Germinal center (tissue), 1 donor: ENCODE measurements at places on chromosomes 12 and 14.

- no peak for DNase-seq
Measured at GRCh38 chr12:112167718-112168525, 42.6 kb downstream of the TRAFD1 start.

GRCh38 chr14:66234411-66234810, 251.8 kb upstream of the CCDC196 start:
- DNase-seq: no peak

GRCh38 chr12:64175254-64175945, 46.7 kb downstream of the KICS2 start:
- DNase-seq: no peak

DNA sequence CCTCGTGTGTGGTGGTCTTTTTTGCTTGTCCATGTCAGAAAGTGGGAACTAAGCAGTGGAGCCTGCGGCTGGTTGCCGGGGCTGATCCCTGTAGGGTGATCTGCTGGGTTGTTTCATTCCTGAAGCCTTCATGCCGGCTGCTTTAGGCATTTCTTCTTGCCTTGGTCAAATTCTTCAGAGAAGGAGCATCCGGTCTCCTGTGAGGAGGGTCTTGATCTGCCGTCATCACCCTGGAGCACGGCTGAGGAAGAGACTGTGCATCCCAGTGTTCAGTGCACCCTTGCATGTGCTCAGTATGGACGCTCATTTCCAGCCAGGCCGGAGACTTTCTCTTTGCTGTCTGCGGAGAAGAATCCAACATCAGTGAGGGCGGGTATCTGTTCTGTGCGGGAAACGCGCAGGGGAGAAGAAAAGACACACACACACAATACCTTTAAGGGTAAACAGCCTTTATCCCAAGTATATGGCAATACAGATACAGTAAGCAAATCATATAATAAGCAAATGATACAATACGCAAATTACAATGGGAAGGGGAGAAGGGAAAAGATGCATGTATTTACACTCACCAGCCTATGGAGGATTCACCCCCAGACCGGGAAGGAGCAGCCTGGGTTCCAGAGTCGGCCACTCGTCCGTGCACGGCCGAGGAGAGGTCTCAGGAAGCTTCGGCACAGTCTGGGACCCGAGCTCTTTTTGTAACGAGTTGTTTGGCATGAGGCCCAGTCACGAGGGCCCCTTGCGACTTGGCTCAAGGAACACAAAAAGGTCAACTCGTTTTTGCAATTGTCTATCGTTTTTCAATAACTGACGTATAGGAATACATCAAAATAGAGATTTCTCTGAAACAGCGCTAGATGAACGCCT, 1366.8 kb upstream of the TMEM132C start:
- no peak for DNase-seq

- DNase-seq: no peak
Measured at GRCh38 chr14:51963286-51963685, 26.1 kb upstream of the RTRAF start.

- no peak for DNase-seq
Measured at GRCh38 chr12:9027161-9028059, 38.1 kb downstream of the KLRG1 start.

DNA sequence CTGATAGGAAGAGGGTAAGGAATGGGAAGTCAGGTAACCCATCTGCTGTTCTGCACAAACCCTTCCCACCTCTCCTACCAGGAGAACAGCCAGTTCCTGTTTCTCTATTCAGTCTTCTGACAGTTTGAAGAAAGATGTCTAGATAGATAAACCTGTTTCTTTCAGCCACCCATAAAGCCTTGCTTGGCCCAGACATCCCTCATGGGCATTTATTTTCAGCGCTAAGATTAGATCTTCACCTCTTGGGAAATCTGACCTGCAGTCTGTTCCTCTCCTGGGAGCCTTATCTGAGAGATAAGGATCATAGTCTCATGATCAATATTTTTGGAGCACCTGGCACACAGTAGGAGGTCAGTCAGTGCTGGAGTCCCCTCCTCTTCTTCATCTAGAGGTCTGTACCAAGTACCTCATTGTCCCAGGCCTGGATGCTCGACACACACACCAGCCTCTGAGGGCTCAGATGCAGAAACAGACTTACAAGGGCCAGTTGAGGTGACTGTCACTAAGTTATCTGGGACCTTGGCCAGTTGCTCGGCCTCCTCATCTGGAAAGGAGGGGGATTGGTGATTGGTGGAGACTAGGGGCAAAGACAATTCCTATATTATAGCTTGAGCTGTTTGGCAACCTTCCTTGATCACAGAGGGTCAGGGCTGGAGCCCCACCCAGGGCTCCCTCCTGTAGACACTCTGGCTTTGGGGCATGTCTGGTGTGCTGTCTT, 18.2 kb downstream of the ACVRL1 start:
- no peak for DNase-seq

DNA sequence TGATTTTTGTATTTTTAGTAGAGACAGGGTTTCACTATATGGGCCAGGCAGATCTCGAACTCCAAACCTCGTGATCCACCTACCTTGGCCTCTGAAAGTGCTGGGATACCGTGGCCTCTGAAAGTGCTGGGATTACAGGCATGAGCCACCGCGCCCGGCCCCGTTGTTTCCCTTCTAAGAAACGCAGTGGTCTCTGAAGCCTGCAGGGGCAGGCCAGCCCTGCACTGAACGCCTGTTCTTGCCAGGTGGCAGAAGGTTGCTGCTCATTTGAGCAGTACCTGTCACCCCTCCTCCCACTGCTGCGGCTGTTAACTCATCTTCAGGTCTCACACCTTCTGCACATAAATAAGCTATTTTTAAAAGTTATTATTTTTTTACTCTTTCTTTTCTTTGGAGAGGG, 24.3 kb downstream of the GPRC5A start:
- no peak for DNase-seq

GRCh38 chr12:65667932-65668331, 156.4 kb upstream of the HMGA2 start:
- DNase-seq: no peak

DNA sequence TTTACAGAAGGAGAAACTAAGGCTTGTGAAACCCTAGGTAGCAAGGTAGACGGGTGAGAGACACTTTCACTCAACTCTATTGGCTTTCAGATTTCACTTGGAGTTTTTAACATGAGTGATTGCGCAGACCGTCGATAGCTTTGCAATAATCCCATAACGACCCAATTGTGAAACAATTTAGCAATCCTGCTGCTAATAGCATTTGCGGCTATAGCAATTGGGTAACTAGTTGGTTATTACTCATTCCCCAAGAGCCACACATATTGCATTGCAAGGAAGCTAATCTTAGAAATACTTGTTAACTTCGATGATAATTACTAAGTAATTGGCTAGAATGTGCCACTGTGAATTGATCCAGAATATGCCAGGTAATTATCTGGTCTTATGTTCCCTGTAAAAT, 159.9 kb upstream of the NOS1 start:
- DNase-seq: no peak

- DNase-seq: peak; percentile 57
Measured at GRCh38 chr14:21768116-21768874, 94.7 kb upstream of the OR4E1 start.

DNA sequence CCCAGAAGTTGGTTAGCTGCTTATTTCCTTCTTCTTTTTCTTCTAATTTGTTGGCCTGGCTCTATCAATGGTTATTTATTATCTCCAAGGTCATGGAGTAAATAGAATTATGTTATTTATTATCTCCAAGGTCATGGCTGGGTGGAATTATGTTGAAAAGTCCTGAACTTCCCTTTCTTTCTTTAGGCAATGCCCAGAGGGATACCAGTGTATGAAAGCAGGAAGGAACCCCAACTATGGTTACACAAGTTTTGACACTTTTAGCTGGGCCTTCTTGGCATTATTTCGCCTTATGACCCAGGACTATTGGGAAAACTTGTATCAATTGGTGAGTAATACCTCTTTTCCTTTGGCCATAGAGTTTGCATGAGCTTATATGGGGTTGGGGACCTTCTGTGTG, 111.6 kb downstream of the SCN8A start:
- DNase-seq: no peak

GRCh38 chr14:54480830-54481562, 7.8 kb downstream of the GMFB start:
- no peak for DNase-seq

DNA sequence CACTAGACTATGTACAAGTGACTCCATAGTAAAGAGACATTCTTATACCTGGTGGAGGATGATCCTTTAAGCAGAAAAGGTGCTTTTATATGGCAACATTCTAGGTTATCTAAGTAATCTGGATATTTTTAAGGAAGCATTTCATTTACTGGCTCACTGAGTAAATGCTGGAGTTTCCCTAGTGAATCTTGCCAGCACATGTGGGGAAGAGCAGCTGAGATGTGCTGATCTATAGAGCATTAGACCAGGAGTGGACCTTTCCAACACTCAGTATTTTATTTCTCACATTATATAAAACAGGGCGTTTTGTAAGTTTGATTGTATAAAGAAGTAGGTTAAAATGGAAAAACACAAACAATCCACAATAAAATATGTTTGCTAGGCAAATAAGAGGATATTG, 478.5 kb downstream of the ATP23 start:
- no peak for DNase-seq

DNA sequence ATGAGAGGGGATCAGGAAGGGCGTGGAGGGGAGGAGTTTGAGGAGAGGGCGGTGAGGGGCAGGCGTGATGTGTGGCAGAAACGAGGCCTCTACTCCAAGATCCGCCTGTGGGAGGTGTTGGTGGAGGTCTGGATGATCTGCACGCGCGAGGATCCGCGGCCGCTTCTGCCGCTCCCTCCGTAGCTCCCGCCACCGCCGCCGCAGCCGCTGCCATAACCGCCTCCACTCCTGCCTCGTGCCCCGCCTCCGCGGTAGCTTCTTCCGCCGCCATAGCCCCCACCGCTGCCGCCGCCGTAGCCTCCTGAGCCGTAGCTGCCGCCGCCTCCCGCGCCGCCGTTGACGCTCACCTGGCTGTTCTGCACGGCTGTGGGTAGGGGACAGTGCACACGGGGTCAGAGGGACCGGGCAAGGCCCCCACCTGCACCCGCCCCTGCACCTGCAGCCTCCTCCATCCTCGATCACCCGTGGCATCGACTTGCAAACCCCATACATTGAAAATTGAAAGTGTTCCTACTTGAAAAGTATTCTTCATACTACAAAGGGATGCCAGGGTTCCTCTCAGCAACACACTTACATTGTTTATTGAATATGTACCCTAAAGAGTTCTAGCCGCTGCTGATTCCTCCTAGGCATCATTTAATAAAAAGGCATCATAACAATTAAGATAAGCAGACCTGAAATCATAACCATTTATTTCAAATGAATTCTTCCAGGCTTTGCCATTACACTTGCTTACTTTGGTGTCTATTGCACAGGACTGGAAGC, 11.1 kb upstream of the KRT1 start:
- peak; percentile 44 for DNase-seq

DNA sequence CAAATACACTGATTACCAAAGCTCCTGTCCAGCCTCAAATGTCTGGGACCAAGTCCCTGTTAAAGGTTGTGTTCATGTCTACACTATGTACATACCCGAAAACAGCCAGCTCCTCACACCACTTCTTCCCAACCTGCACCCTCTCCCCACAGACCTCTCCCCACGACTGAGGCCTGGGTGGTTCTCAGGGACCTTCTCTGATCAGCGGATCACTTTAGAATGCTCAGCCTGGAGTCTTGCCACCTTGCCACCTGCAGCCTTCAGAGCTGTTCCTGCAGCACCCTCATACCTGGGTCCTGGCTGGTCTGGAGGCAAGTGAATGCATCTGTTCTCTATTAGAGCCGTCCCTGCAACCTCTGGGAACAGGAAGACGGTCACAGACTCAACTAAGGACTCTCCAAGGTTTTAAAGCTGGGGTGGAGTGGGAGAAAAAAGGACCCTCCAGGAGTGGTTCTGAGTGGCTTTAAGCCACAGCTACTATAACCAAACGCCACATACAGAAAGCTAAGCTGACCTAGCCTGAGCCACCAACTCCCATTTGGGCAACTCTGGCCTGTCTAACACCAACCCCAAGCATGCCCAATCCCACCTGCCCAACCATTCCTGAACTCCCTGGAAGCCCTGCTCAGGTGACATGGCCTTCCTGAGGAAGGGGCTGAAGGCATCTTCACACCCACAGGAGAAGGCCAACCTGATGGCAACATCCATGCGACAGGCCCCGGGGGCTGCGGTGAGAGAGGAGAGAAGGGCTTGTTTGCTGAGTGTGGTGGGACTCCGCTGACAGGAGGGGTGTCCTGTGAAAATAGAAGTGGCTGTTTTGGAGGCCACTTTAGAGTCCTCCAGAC, 8.6 kb downstream of the KRT2 start:
- no peak for DNase-seq

DNA sequence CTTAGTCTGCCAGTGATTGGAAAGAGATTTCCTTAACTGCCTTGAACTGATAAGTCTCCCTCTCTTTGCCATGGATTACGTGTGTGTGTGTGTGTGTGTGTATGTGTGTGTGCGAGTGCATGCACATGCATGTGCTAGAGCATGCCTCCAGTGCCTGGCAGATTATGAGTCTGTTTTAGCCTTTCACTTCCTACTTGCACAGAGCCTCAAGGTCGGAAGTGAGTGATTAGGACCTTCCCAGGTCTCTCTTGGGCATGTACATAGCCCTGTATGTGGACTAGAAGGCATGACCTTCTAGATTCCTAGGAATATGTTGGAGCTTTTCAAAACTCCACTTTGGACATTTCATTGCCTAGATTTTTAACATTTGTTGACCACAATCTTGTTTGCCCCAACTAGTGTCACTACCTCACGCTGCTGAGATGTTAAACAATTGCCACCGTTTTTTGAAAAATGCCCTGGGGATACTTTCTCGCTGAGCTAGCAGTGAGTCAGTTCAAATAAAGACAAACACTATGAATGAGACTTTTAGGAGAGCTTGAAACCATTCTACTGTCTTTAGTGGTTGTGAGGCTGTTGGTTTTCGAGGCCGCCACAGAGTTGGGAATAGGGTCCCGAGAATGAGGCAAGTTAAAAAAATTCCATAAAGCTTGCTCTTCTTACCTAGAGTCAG, 28.2 kb downstream of the KIAA0586 start:
- no peak for DNase-seq

DNA sequence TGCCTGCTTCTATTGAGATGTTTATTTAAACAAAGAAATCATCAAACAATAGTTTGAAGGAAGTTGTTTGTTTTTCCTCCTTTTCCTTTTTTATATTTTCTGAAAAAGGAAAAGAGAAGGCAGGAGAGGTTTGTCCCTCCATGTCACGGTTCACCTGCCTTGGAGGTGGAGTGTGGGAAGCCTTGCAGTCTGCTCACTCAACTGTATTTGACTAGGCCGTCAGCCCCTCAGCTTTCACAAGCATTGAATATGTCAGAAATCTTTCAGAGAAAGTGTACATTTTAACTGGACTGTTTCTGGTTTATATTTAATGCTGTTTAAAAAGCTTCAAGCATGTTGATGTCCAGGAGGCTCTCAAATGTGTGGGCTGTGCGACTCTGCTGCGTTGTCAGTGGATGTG, 370.4 kb downstream of the NPAS3 start:
- no peak for DNase-seq

DNA sequence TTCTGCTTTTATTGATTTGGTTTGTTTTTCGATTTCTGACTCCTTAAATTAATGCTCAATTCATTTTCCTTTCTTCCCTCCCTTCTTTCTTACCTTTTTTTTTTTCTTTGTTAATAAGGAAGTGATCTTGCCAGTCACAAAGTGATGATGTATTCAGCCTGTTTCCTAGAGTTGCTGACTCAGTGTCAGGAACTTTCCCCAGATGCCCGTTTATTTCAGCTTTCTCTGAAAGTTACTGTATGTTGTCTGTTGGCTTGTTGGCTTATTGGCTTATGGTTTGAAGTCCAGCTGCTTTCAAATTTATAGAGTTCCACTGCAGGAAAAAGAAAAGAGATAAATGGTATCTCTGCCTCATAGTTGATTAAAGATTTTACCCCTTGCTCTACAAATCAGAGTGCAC, 12.4 kb upstream of the SLC6A15 start:
- DNase-seq: no peak
